ENCODE measurements at places on chromosomes 13 and 19. TPM values are rescaled to one million over a fixed set of nuclear protein-coding genes. Genes with fewer than 3 reads are reported as not detected.

GRCh38 chr13:40422588-40423235 is 243.7 kb downstream of the FOXO1 start:
- no peak for DNase-seq

Gene SYCN
- total RNA-seq = not detected

- no peak for DNase-seq
Measured at GRCh38 chr13:80340651-80341100, 250 bp downstream of the SPRY2 start.

GRCh38 chr13:23715092-23715761 is 145.0 kb downstream of the TNFRSF19 start:
- DNase-seq = no peak

DNA sequence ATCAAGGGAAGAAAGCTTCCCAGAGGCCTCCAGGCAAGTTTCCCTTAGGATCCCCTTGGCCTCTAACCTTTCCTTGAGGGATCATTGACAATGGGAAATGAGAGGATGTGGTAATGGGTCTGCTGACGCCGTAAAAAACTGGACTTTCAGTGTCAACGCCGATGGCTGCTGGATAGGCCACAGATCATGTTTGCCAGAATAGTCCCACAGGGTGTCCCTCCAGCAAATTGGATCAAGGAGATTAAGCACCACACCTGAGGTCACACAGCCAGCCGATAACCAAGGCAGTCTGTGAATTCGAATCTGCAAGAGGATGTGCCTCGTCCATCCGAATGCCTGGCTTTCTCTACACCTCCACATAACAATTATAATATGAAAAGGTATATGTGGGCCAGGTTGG is 17.6 kb downstream of the BCAT2 start:
- DNase-seq = no peak

DNA sequence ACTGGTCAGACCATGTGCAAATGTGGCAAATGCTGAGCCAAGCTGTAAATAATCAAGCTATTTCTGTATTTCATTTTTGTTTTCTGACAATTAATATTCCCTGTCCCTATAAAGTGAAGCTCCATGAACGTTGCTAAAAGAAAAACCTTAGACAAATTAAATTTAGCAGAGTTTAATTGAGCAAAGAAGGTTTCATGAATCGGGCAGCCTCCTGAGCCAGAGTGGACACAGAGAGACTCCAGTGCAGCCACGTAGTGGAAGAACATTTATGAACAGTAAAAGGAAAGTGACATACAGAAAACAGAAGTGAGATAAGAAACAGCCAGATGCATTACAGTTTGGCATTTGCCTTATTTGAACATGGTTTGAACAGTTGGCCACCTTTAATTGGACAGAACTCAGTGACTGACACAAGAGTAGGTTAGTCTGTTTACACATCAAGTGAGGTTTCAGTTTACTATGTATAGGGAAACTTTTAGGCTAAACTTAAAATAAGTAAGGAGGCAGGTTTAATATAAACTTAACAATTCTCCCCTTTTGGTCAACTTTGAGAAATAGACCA is 69.7 kb downstream of the UFM1 start:
- DNase-seq = no peak

GRCh38 chr13:79258489-79258888 is 147.6 kb downstream of the RBM26 start:
- DNase-seq = no peak

DNA sequence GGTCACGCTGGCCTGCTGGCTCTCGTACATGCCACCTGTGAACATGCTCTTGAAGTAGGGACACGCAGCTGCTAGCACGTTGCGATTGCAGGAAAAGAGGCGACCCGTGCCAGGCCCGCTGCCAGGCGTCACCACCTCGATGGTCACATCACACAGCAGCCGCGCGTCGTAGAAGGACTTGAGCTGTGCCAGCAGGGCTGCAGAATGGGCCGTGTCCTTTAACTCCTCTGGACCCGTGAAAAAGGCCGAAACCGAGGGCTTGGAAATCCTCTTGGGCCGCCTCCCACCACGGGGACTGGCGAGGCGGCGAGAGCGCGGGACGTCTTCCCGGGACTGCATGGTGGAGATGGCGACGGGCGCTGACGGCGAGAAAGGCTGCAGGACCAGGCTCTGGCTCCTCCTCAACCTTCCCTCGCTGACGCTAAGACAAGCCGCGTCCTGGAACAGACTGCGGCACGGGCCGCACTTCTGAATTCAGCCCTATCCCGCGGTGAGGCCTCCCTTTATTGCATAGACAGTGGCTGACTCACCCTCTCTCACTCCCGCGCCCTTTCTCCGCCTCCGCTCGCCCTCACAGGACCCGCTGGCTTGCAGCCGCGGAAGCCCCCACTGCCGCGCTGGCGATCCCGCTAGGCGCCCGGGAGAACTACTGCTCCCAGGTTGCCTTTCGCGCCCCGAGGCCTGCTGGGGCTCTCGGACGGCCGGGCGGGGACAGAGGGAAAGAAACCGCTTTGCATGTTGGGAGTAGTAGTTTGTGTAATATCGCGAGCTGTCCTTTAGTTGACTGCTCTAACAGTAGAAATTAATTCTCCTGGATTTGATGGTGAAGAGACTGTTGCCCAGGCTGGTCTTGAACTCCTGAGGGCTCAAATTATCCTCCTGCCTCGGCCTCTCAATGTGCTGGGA is at the start of gene KBTBD7:
KBTBD7 (minus strand) TSS at position 651 of the 906 bp plus-strand sequence; CDS start at position 339, 312 bp downstream.
- DNase-seq = peak; percentile 85

DNA sequence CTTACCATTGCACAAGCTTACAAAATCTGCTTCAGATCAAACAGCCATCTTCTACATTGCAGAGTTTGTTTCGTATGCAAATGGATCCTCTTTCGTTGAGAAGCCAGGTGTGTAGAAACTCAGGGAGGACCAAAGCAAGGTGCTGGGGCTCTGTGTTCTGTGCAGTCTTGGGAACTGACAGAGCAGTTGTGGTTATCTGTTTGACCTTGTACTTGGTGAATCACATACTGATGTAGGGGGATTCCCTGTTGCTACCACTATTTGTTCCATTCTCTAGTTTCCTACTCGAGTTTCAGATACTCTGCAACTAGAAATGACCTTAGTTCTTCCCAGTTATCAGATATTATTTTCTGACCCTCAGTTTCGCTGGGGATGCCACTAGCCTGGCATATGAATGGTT is 95.2 kb upstream of the CLDN10 start:
- DNase-seq = no peak

DNA sequence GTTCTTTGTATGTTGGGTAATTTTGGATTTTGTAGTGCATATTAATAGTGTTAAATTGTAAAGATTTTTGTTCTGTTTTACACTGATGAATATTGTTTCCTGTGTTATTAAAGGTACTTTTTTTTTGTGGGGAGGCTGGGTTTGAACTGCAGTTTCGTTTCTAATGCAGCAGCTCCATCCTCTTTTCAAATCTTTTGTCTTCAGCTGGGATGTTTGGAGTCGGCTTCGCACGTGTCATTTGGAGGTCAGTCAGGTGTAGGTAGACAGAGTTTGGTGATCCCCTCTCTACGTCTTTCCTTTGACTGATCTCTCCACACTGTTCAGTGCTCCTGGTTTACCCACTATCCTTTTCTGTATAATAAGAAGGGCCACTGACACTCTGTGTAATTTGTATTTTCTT is 30.3 kb downstream of the TDRD3 start:
- DNase-seq = no peak

GRCh38 chr13:72534951-72535640 is 192.3 kb downstream of the MZT1 start:
- no peak for DNase-seq

Gene HCN2
- total RNA-seq = 0.48 TPM

GRCh38 chr13:41402691-41403511 is 54.4 kb upstream of the RGCC start:
- DNase-seq = no peak

- no peak for DNase-seq
Measured at GRCh38 chr13:46529216-46529919, 23.6 kb upstream of the LRCH1 start.

Gene BORA
- total RNA-seq = 4.4 TPM

Gene KLHL1
- not detected for total RNA-seq

- no peak for DNase-seq
Measured at GRCh38 chr19:30804751-30805150, 432.6 kb downstream of the ZNF536 start.

Gene ZNF534
- total RNA-seq = not detected

DNA sequence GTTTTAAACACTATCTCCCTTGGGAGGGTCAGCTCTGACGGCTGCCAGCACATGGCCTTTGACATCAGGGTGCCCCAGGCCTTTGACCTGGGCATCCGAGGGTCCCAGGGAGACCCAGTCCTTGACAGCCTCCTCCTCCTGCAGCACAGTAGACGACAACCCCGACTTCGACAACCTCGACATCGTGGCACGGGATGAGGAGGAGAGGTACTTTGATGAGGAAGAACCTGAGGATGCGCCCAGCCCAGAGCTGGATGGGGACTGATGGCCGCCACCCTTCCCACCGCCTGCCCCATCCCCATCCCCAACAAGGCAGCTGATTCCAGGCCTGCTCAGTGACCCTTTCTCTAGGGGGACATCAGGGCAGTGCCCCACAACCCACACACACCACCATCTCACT is 12.5 kb downstream of the CCDC97 start:
- no peak for DNase-seq

- no peak for DNase-seq
Measured at GRCh38 chr13:62207388-62207787, 791.7 kb upstream of the PCDH20 start.

Gene TEX101
- not detected for total RNA-seq

DNA sequence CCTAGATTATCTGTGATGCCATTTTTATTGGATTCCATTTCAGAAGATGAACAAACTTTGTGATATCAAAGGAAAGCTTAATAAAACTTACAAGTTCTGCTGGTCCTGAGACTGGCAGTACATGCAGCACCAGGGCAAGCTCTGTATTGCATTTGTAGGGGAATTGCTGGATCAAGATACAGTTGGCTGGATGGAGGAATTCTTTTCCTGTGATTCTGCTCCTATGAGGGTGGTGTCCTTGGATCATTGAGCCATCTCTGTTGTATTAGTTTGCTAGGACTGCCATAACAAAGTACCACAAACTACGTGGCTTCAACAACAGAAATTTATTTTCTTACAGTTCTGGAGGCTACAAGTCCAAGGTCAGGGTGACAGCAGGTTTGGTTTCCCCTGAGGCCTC is 33.9 kb upstream of the CSNK1A1L start:
- no peak for DNase-seq

GRCh38 chr13:93771227-93771626 is 544.6 kb downstream of the GPC6 start:
- DNase-seq = no peak

Gene ZNF823
- 6.0 TPM for total RNA-seq

Gene GPR183
- 0.14 TPM for total RNA-seq

- no peak for DNase-seq
Measured at GRCh38 chr13:20389696-20390525, 135.7 kb downstream of the CRYL1 start.

GRCh38 chr19:56341948-56342347 is 27.3 kb upstream of the ZSCAN5A start:
- no peak for DNase-seq

GRCh38 chr13:40024967-40025714 is 369.7 kb downstream of the COG6 start:
- DNase-seq = no peak

Gene ATP4A
- total RNA-seq = not detected

- DNase-seq = no peak
Measured at GRCh38 chr19:33193865-33194362, at the start of gene LRP3. Gene LRP3, plus strand, starts transcription at chr19:33194330. Its CDS starts 456 bp downstream, at chr19:33194786.
